Activated CD8-positive, alpha-beta memory T cell treated with anti-CD3 and anti-CD28 coated beads, Interleukin-2, amount 10 ng/mL, durations not matched to agents 7 days and 5 days (primary cell): ENCODE measurements at places on chromosomes 13 and 19.

DNA sequence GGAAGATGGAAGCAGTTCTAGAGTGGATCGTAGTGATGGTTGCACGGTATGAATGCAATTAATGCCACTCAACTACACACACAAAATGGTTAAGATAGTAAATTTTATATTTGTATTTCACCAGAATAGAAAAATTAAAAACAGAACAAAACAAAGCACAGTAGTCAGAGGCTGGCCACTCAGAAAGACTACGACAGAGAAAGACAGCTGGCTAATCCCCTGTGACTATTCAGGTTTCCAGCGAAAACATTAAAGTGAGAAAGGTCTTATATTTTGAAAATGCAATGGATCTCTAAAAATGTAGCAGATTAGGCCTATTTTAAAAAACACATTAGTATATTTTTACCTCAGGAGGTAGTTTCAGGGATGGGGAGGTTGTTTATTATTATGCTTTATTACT lies 131.3 kb upstream of the POSTN start:
- no peak overlapping the region for H3K27ac ChIP-seq
- no peaks in the 10 kb centered on the region for H3K36me3 ChIP-seq
- no peak for DNase-seq
- H3K27me3 ChIP-seq = no peaks in the 10 kb centered on the region
- H3K4me3 ChIP-seq = no peak overlapping the region
- no peaks in the 10 kb centered on the region for H3K4me1 ChIP-seq

GRCh38 chr13:91533354-91533753 lies 134.9 kb downstream of the GPC5 start:
- H3K36me3 ChIP-seq = no peaks in the 10 kb centered on the region
- no peak overlapping the region for H3K4me3 ChIP-seq
- H3K27ac ChIP-seq = no peak overlapping the region
- no peaks in the 10 kb centered on the region for H3K4me1 ChIP-seq

DNA sequence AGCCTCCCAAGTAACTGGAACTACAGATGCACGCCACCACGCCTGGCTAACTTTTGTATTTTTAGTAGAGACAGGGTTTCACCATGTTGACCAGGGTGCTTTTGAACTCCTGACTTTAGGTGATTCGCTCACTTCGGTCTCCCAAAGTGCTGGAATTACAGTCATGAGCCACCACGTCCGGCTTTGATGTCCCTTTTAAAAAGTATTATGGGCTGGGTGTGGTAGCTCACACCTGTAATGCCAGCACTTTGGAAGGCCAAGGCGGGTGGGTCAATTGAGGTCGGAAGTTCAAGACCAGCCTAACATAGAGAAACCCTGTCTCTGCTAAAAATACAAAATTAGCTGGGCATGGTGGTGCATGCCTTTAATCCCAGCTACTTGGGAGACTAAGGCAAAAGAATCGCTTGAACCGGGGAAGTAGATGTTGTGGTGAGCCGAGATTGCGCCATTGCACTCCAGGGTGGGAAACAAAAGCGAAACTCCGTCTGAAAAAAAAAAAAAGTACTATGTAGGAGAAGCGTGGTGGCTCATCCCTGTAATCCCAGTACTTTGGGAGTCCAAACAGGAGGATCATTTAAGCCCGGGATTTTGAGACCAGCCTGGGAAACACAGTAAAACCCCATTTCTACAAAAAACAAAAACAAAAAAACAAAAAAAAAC lies 22.8 kb upstream of the ERVV-1 start:
- no peak overlapping the region for H3K4me3 ChIP-seq
- no peak overlapping the region for H3K27ac ChIP-seq
- no peak for DNase-seq
- H3K36me3 ChIP-seq = peaks cover 15% of the 10 kb centered on the region

DNA sequence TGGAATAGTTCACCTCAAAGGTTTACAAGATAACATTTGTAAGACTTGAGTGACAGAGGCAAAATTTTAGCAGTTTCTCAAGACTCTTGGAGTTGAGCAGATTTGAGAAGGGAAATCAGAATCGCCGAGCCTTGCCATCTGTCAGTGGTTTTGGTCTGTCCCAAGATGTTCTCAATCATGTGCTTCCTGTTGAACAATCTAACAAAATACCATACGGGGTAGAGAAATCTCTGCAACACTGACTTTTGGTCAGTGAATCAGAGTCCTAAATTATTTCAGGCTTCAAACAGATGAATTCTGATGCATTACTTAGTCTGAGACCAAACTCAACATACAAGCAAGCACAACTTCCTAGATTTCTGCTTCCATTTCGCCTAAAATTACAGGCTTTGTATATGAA lies 3.8 kb downstream of the KCTD12 start:
- no peak for DNase-seq
- no peaks in the 10 kb centered on the region for H3K36me3 ChIP-seq
- H3K27me3 ChIP-seq = peaks cover 41% of the 10 kb centered on the region
- no peak overlapping the region for H3K4me3 ChIP-seq
- H3K27ac ChIP-seq = no peak overlapping the region

GRCh38 chr13:60794751-60795150 lies 397.7 kb downstream of the TDRD3 start:
- no peaks in the 10 kb centered on the region for H3K4me1 ChIP-seq
- H3K27me3 ChIP-seq = no peaks in the 10 kb centered on the region
- no peak overlapping the region for H3K27ac ChIP-seq
- H3K4me3 ChIP-seq = no peak overlapping the region

GRCh38 chr19:40688309-40688708 lies 2.1 kb downstream of the NUMBL start:
- no peak overlapping the region for H3K27ac ChIP-seq
- H3K4me3 ChIP-seq = no peak overlapping the region
- H3K27me3 ChIP-seq = no peaks in the 10 kb centered on the region
- H3K36me3 ChIP-seq = peaks cover 4% of the 10 kb centered on the region

- no peak for DNase-seq
- H3K4me1 ChIP-seq = peaks cover 15% of the 10 kb centered on the region
- no peak overlapping the region for H3K27ac ChIP-seq
- no peak overlapping the region for H3K4me3 ChIP-seq
- peaks cover 30% of the 10 kb centered on the region for H3K36me3 ChIP-seq
These were observed 4.4 kb downstream of the KDELR1 start for GRCh38 chr19:48386981-48387380.

GRCh38 chr13:51895906-51896888 lies 34.4 kb downstream of the CCDC70 start:
- H3K4me1 ChIP-seq = peaks cover 3% of the 10 kb centered on the region
- no peaks in the 10 kb centered on the region for H3K36me3 ChIP-seq
- no peak overlapping the region for H3K27ac ChIP-seq
- peaks cover 32% of the 10 kb centered on the region for H3K27me3 ChIP-seq
- H3K4me3 ChIP-seq = no peak overlapping the region

GRCh38 chr13:44120849-44121755 lies 241.4 kb downstream of the LACC1 start:
- H3K27ac ChIP-seq = no peak overlapping the region
- no peak for DNase-seq
- peaks cover 2% of the 10 kb centered on the region for H3K36me3 ChIP-seq
- H3K4me1 ChIP-seq = peaks cover 12% of the 10 kb centered on the region

DNA sequence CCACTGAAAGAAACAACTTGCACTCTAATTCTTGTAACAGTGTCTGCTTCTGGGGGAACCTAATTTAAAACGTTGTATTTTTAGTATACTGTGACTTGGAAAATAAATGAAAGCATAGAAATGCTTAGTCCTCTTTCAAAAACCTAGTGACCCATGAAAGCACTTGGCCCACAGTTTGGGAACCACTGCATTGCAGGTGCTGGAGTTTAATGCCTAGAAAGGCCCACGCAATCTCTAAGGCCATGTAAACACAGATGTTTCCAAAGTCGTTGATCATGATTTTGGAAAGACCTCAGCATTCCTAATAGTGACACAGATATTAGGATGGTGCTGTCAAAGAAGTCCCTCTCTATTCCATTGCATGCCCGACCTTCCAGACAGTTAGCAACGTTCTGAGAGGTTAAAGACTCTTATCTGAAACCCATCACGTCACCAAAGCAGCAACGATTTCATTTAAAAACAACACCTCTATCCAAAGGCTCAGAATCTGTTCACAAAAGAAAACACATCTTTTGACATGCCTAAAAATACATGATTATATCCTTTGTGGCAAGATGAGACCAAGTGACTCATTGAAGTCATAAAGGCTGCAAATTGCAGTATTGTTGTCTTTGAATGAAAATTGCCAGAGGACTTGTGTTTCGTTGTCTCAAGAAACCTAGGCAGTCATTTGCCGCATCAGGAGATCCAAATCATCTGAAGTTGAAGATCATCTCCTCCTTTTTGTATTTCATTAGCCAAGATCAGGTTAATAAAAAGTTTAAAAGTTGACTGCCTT lies 328.0 kb upstream of the ZNF507 start:
- no peaks in the 10 kb centered on the region for H3K4me1 ChIP-seq
- no peak overlapping the region for H3K4me3 ChIP-seq
- H3K36me3 ChIP-seq = no peaks in the 10 kb centered on the region
- no peaks in the 10 kb centered on the region for H3K27me3 ChIP-seq

- peaks cover 1% of the 10 kb centered on the region for H3K36me3 ChIP-seq
- H3K27ac ChIP-seq = no peak overlapping the region
- H3K4me3 ChIP-seq = no peak overlapping the region
- no peak for DNase-seq
These were observed 46.0 kb downstream of the WDFY2 start for GRCh38 chr13:51630288-51630615.

DNA sequence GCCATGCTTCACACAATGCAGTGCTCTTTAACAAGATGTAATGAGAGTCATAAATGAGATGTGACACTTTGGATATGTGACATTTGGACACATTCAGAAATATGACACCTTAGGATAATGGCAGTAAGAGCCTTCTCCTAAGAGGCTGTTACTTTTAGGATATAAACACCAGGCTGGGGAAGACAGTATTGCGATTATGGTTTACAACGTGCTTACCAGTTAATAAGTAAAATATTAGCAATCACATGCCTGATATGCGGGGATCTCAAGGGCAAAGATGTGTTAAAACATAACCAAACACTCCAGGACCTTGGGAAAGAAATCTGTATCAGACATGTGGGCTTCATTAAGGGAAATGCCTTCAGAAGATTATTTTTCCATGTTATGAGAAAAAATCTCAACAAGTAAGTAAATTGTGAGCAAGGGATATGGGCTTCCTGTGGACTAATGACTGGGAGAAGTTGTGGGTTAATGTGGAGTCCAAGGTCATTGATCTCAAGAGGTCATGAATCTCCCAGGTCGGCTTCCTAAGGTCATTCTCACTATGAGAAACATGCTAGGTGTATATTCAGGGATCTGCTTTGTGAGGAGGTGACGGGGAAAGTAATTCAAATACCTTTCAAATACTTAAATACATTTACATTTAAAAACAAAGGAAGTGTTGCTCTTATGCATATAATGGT lies 105.3 kb downstream of the STARD13 start:
- peaks cover 26% of the 10 kb centered on the region for H3K27me3 ChIP-seq
- no peaks in the 10 kb centered on the region for H3K36me3 ChIP-seq
- H3K4me3 ChIP-seq = no peak overlapping the region
- DNase-seq = no peak
- H3K4me1 ChIP-seq = no peaks in the 10 kb centered on the region

DNA sequence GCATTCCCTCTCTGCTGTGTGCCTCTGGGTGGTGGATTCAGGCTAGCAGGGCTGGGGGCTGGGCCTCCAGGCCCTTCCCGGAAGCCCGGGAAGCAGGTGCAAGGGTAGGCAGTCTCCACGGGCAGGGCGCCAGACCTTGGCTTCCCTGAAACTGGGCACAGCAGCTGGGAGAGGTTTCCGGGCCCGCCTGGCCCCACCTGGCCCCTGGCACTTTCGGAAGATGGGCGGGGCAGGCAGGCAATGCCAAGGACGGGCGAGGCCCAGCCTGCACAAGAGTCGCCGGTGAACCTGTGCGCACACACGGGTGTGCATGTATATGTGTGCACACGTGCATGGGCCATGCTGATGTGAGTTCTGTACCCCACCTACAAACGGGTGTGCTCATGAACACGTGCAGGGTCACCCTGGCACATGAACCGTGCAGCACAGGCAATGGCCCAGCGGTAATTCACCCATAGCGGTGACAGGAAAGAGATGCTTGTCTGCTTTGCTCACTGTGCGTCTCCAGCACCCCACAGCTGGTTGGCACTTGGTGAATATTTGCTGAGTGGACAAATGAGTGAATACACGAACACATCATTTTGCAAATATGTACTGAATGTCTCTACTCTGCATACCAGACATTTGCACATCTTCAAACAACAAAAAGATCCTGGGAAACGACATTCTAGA lies 15.3 kb downstream of the GADD45B start:
- no peaks in the 10 kb centered on the region for H3K36me3 ChIP-seq
- DNase-seq = no peak
- no peak overlapping the region for H3K4me3 ChIP-seq
- peaks cover 20% of the 10 kb centered on the region for H3K4me1 ChIP-seq
- H3K27me3 ChIP-seq = peaks cover 69% of the 10 kb centered on the region

DNA sequence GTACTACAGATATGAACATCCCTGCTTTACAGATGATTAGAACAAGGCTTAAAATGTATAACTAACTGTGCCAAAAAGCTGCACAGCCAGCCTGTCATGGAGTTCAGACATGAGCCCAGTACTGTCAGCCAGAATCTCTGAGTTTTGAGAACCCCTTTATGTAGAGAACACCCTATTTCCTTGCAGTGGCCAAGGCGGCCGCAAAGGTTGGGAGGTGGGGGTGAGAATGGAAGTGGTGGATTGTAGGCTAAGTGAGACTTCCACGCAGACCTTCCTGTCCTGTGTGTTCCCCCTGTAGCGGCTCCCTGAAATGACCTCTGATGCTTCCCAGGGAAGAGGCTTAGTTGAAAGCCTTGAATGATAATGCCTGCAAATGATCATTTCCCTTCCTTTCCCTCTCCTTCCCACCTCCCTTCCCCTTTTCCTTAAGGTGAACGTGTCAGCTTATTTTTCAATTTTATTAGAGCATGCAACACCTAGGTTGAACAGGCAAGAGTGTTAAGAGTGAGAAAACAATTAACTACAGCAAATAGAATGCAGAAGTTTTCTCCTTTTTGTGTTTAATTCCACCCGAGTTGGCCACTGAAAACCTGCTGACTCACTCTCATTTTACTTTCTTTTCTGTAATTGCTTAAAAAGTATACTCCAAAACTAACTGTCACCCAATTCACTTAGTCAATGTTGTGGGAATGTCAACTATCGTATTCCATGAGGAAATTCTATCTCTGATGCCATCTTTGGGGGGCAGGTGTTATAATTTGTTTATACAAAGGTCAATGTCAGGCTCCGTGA lies 167.0 kb upstream of the EDNRB start:
- H3K27me3 ChIP-seq = peaks cover 9% of the 10 kb centered on the region
- peaks cover 1% of the 10 kb centered on the region for H3K36me3 ChIP-seq
- H3K4me3 ChIP-seq = no peak overlapping the region
- H3K4me1 ChIP-seq = peaks cover 1% of the 10 kb centered on the region
- H3K27ac ChIP-seq = no peak overlapping the region

GRCh38 chr13:103403148-103403740 lies 337.0 kb upstream of the SLC10A2 start:
- no peak for DNase-seq
- H3K4me1 ChIP-seq = no peaks in the 10 kb centered on the region
- no peak overlapping the region for H3K4me3 ChIP-seq
- H3K27me3 ChIP-seq = no peaks in the 10 kb centered on the region

GRCh38 chr13:75838366-75839005 lies 202.4 kb downstream of the LMO7 start:
- no peaks in the 10 kb centered on the region for H3K27me3 ChIP-seq
- H3K4me1 ChIP-seq = no peaks in the 10 kb centered on the region
- H3K4me3 ChIP-seq = no peak overlapping the region
- peaks cover 11% of the 10 kb centered on the region for H3K36me3 ChIP-seq
- H3K27ac ChIP-seq = no peak overlapping the region

- DNase-seq = no peak
- peaks cover 10% of the 10 kb centered on the region for H3K27me3 ChIP-seq
- no peak overlapping the region for H3K4me3 ChIP-seq
- H3K27ac ChIP-seq = no peak overlapping the region
These were observed 30.8 kb downstream of the KLF2 start for GRCh38 chr19:16355293-16356043.
